ENCODE measurements at places on chromosomes 1 and 21.

DNA sequence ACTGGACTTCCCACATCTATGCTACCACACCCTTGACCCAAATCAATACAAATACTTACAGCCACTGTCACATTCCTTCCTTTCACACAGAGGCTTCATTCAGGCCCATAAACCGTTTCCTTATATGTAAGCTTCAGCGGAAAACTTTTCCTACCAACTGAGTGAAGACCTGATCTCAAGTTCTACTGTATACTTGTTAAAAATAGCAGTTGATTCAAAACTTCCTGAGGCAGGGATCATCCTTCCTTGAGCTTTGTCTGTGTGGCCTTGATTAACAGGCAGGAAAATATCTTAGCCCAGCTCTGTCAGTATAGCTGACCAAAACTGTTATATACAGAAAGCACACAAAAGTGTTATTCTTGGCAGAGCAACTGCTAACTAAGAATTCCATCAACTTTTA is 42.7 kb downstream of the DENND2C start:
- DNase-seq, result no peak

DNA sequence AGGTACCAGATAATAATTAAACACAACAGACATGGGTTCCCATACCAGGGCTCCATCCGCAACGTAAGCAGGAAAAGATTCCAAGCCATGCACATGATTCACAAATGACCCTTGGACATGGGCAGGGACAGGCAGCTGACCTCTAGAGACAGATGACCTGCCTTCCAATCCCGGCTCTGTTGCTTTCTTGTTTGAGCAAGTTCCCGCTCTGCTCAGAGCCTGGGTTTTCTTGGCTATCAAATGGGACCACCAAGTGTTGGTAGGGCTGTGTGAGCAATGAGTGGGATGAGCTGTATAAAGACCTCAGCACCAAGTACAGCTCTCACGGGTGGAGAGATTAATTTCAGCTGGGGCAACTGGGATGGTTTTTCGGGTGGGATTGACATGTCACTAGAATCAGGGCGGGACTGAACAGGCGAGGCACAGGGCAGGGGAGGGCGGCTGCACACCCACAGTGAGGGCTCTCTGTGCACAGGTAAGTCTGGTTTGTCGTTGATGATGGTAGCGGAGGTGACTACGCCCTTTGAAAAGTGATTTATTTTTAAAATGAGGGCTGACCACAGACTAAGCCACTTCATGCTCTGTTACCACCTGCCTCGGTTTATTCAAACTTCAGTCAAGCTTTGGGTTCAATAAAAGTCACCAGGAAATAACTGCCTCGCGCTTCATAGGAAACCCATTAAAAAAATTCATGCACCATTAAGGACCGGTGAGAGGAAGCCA is 57.5 kb upstream of the IFFO2 start:
- DNase-seq, result no peak

DNA sequence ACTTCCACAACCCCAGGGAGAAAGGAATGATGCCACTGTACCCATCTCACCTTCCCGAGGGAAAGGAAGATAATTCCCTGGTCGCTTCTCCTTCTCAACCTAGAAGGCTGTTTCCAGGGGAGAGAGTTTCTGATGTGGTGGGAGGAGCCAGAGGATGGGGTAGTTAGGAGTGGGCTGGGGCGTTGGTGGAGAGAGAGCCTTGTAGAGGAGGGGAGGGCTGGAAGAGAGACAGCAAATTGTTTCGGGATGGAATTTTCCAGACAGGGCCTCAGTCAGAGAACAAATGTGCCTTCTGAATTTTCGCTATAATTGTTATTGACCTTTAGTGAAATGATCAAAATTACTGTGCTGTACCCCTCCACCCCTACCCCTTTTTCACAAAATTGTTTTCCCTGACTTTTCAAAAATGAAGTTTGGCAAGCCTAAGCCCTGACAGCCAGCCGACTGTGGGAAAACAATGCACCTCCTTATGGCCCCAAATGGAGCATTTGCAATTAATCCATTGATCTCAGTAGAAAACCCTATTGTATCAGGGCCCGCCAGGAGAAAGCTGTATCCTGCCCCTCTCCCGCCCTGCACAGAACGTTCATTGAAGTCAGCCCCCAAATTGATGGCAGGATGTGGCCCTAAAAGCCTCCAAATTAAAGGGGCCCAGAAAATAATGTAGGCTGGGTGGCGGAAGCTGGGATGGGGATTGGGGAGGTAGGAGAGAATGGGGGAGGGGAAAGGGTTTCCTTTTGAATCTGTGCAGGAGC is 69.1 kb upstream of the JUN start:
- no peak for DNase-seq

- DNase-seq, result no peak
Observed at GRCh38 chr1:29213055-29213454, 17.7 kb downstream of the MECR start.

DNA sequence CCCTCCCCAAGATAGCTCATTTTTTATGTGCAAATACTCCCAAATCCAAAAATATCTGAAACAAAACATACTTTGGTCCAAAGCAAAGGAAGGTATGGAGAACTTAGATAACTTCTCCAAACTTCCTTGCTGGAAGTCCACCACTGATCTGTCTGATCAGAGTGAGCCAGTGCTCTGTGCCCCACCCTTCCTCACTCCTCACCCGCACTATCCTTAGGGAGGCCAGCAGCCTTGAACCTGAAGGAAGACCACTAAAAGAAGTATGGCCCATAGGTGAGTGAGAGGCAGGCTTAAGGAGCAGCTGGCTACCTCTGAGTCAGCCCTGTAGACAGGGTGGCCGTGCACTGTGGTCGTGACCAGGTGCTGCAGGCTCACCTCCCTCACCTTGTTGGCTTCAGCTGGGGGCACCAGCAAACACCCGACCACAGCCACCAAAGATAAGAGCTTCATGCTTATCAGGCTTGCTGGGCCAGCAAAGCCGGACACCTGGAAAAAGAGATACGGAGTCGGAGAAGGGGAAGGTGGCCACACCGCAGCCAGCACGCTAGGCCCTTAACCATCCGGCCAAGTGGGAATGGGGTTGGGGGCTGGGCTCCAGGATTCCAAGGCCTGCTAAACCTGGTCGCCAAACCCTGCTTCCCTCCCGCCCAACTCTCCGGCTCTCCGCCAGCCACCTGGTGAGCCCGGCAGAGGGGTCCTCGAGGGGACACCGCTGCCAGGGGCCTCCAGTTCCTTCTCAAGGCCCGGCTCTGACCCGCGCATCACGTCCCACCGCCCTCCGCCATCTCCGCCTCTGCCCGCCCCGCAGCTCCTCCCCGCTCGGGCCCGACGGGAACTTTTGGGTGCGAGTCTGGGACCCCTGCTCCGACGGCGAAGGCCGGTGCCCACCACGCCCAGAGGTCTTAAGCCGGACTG is 543 bp downstream of the TMEM9 start:
- no peak for DNase-seq

GRCh38 chr1:235325139-235325538 is 2.8 kb downstream of the ARID4B start:
- no peak for DNase-seq

DNA sequence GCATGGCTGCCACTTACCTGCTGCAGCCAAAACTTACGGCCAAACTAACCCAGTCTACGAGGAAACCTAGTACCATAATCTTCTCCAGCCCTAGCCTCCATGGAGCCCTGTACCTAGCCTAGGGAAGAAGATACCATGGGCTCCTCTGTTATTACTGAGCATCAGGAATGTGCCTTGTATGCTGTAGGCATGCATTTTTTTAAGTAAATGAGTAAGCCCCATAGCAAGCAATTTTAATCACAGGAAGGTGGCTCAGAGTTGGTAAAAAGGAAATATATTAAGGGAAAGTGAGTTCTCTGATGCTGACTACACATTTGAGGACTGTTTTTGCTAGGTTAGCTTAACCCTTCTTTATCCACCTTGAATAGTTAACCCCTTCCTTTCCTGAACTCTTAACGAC is 21.2 kb downstream of the NFASC start:
- DNase-seq, result no peak

GRCh38 chr1:119430486-119430885 is 15.5 kb downstream of the HSD3B2 start:
- DNase-seq, result no peak

DNA sequence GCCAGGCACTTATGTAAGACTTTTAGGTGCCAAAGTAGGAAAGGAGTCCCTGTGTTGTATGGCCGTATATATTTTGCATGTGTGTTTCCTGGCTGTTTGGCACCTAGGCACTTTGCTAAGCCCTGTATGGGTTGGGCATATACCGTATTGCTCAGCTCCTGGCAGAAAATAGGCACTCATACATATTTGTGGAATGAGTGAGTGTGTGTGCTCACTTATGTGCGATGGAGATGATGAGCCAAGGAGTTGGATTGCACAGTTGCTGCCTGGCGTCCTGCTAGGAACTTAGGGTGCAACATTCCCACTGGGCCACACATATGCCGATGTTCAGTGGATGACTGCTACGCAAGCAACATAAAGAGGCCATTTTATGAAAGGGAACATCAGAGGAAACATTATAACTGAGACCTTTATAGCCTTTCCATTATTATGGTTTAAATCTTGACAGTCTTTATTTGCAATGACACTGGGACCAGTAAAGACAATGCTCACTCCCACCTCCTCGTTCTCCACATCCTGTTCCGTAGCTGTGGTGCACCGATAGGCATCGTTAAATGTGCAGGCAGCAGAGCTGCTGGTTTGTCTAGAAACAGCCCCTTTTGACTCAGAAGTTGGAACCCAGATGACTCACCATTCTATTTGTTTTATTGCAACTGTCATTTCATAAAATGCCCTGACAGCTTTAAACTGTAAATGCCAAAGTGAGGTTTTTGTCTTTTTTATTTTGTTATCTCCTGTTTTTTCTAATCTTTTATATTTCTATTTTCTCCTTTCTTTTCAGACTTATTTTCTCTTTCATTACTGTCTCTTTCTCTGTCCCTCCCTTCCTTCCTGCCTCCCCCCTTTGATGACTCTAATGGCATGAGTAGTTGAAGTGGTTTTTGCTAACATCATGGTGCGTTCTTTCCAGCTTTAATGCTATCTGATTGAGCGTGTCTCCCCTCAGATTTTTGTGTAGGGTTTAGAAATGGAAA is 36.1 kb downstream of the PEX14 start:
- no peak for DNase-seq

- DNase-seq, result no peak
Observed at GRCh38 chr21:37257511-37257966, 9.6 kb downstream of the VPS26C start.

DNA sequence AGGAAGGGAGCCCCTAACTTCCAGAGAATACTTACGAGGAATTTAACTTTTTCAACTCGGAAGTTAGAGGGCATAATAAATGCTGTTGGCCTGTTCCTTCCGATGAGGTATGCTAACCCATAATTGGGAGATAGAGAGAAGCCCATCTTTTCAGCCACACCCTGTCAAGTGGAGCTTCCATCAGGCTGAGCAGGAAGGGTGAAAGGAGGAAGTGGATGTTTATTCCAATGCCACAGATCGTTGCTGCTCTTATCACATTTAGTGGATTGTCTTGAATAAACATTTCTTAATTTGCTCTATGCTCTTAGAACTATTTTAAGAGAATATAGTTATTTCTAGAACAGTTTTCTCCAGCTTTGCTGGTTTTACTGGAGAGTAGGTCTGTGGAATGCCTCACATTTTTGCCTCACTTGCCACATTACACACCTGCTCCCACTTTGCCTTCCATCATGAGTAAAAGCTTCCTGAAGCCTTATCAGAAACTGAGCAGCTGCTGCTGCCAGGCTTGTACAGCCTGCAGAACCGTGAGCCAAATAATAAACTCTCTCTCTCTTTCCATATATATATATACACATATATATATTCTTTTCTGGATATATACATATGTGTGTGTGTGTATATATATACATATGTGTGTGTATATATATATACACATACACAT is 60.0 kb upstream of the RGS21 start:
- no peak for DNase-seq

DNA sequence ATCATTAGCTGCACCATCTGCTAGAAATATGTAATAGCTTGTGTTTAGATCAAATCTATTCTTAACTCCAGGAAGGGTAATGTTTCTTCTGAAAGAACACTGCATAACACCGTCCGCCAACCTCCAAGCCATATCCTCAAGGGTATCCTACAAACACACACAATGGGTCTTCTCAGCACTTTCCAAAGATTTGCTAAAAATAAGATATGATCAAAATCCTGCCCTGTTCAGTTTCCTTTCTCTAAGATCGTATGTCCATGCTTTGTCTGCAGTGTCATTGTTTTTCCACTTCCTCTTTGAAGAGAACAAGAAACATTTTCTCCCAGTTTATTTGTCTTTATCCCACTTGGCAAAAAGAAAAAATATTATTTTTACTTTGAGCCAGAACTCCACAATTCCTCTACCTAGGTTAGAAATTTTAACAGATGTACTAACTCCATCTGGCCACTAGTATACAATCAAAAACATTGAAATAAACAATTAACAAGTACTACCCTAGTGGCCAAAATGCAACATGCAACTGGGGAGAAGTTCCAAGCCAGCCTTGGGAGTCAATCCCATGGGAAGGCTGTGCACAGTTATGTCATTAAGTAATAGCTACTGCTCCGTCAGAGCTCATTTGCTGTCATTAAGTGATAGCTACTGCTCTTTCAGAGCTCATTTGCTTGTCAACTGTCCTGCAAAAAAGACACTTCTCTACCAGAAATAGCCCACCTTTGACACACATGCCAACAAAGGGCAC is 37.8 kb downstream of the FRRS1 start:
- DNase-seq, result no peak

DNA sequence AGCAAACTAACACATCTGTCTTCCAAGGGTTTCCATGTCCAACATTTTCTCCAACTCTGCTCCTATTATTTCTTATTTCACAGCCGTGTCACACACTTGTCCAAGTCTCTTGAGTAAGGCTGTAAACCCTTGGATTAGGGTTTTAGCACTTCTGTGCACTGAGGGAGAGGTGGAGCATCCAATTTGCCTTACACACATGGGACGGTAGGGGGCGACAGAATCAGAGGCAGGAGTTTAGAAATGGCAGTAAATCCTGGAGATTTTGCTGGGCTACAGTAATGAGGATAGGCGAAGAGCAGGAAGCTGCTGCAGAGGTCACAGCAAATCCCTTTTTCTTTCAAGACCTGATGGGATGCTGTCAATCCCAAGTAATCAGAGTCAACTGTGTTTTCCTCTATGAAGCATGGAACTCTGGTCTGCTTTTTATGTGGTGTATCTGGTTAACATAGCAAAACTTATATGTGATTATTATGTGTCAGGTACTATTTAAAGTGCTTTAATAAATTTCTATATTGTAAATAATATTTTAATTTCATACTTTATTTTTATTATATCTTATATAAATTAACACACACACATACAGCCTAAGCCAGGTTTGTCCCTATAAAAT is 15.4 kb upstream of the LCE5A start:
- no peak for DNase-seq

DNA sequence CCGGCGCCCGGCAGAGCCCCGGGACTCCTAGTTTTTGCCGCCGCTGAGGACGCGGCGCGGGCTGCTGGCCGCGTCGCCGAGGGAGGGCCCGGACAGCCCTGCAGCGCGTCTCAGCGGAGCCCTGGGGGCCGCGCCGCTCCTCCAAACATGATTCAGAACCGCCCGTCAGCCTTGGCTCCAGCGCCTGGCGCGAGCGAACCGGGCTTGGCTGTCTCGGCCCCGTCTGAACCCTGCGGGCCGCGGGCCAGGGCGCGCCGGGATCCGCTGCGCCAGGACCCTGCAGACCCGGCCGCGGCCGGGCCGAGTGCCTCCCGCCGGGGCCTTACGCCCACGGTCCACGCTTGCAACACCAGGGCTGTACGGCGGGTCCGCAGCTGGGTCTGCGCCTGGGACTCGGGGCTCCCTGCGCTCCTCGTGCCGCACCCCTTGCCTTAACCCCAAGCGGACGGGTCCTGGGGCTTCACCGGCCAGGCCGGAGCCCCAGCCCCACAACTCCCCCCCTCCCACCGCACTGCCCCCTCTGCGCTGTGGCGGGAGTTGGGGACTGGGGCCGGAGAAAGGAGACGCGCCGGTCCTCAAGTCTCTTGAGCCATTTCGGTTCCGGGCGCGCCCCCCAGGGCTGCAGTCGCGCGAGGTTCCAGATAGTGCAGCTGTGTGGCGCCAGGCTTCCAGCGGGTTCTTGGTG is 48.4 kb upstream of the CD34 start:
- peak; percentile 87 for DNase-seq
